ENCODE measurements at places on chromosomes 2 and 18.

- DNase-seq: no peak
These were observed 162.5 kb upstream of the MYCN start for GRCh38 chr2:15777795-15778371.

- no peak for DNase-seq
These were observed 50.8 kb downstream of the RTTN start for GRCh38 chr18:70154591-70155194.

- no peak for DNase-seq
These were observed 13.5 kb downstream of the ANKRD12 start for GRCh38 chr18:9150121-9150520.

DNA sequence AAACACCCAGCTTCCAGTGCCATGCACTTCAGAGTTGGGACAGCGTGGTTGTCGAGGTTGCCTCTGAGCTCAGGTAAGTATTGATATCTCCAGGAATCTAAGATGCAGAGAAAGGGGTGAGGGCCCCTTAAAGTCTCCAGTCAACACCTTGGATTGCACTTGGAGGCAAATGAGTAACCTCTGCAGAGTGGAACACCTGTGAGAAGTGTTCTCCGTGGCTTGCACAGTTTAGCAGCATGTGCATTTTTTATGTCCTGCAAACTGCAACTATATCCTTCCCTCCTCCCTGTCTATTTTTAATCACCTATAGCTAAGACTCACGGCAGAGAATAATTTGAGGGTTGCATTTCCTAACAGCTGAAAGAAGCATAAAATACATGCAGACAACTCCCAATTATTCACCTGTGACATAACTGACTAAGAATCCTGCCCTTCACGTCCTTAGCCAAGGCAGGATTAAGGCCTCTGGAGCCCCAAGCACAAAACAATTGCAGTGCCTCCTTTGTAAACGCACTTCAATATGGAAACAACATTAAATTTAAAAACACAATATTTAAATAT, 1.6 kb upstream of the ZNF385B start:
- DNase-seq: no peak

DNA sequence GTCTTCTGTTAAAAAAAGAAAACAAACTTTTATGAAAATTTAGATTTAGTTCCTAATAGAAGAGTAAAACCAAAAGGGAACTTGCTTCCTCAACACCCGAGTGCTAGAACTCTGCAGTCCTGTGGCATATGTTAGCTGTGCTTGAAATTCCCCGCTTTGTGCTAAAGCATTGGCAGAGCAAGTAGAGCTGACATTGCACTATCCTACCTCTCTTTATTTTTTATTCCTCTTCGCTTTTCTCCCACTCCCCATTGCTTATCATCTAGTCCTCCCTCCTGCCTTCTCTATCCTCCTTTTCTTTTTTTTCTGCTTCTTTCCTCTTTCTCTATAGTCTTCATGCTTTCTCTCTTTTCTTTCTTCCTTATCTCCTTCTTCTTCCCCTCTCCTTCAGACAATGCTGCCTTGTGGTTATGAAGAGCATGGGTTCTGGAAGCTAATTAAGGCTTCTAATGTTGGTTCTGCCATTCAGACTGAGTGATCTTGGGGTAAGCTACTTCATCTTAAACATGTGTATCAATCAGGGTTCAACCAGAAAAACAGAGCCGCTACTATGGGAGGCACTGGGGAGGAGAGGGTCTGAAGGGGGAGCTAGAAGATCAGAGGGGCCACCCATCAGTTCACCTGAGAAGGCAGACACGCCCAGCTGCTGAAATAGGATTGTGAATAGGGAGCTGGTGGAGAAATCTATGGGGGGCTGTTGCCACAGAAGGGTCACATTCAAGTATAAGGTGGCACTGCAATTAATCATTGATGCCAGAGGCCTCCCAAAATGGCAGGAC, 31.4 kb upstream of the PELI1 start:
- no peak for DNase-seq

DNA sequence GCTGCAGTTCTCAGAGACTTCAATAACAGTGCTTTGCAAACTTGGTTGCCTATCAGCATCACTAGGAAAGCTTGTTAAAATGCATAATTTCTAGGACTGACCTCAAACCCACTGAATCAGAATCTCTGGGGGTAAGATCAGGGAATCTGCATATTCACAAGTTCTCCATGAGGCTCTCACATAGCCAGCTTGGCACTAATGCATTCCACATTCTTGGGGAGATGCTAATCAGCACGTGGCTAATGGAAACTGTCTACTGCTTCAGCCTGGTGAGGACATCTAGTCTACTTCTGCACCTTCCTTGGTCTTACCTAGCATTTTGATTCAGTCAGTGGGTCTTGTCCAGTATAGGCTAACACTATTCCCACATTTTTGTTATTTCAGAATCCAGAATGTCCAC, 56.3 kb downstream of the RBKS start:
- peak; percentile 40 for DNase-seq

GRCh38 chr2:79796641-79797040, 283.8 kb downstream of the CTNNA2 start:
- no peak for DNase-seq

DNA sequence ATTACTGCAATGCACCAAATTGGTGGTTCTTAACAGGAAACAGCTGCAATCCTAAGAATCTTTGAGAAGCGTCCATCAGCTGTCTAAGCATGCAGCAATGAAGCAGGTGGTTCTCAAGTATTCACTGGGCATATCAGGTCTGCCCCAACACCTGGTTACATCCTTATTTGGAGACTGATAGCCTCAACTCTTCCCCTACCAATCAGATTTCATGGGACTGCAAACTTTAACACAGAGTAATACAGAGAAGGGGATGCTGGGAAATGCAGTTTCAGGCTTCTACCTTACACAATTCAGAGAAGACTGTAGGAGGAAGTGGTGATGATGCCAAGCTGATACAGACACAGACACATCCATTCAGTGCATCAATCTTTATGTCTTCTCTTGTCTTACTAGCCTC, 240.5 kb downstream of the BCL2 start:
- DNase-seq: no peak

DNA sequence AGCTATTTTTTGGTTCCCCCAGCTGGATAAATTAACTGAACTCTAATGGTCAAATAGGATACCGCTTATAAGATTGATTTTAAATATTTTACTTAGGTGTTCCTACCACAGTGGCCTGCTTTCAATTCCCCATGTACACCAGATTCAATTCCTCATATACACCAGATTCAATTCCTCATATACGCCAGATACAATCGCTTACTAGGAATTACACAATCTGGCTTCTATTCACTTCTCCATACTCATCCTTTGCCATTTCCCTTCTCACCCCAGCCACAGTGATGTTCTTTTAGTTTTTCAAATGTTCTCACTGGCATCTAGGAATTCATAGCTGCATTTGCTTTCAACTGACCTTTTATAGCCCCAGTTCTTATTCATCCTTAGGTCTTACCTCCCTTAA, 66.5 kb downstream of the SLC40A1 start:
- no peak for DNase-seq

GRCh38 chr2:198966269-198966668, 491.5 kb downstream of the SATB2 start:
- DNase-seq: no peak

DNA sequence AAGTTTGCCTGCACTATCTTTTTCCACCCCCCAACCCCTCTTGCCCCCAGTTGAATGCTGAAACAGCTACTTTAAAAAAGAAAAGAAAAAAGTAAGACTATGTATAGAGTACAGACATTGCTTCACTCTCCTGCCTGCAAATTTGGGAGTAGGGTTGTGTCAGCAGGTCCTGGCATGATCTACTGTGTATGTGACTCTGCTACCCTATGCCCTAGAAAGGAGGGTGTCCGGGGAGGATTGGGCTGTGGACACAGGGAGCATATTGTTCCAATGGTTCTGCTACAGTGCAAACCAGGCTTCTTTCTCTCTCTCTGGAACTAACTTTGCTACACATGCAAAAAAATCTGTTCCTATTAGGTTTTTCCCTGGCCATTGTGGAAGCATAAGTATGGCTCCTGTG, 9.9 kb upstream of the ZEB2 start:
- no peak for DNase-seq

GRCh38 chr2:17943444-17943843, 65.0 kb downstream of the KCNS3 start:
- DNase-seq: no peak

DNA sequence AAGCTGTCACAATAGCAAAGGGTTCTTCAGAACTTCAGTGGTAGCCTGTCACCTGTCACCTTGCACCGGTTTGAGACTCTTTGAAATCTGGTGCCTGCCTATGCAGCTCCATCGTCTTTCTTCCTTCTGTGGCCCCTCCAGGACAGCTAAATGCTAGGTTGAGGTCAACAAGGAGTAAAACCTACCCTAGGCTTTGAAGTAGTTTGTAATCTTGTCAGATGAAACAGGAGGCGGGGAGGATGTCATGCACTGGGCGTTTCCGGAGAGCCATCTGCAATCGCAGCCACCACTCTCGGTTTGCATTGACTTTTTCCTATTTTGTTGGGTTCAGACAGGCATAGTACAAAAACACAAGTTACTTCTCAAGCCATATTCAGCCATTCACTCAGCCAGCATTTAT, 116.7 kb downstream of the LPIN1 start:
- no peak for DNase-seq

GRCh38 chr2:218406949-218407618, 7.4 kb downstream of the CTDSP1 start:
- peak; percentile 83 for DNase-seq

DNA sequence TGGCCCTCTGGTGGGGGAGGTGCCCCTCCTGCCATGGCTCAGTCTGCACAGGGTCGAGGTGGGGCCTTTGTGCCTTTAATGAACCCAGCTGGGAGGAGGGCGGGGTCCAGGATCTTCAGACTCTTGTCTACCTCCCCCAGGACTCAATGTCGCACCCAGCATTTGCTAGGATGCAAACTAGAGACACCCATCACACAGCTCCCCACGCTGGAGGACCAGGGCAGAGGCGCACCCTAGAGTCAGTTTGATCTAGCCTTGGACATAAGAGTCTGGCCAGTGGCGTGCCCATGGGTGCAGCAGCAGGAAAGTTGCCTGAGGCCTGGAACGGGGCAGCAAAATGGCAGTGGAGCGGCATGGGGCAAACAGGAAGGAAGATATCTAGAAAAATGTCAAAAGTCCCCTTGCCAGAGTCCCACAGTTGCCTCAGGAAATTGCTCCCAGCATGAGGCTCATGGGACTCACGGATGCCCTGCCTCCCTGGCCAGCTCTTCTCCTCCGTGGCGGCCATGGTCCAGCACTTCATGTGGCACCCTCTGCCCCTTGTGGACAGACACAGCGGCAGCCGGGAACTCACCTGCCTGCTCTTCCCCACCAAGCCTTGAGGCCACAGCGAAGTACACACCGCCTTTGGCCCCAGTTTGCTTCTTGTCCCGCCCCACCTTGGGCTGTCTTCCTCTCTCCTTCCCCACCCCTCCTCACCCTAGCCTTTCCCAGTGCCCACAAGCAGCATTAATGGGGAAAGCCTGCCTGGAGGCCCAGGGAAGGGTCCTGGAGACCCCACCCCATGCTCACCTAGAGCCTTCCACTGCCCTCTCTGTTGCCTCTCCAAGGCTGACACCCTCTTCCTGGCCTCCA, 17.7 kb downstream of the SH2D6 start:
- DNase-seq: no peak

- DNase-seq: no peak
These were observed 937.1 kb downstream of the TSN start for GRCh38 chr2:122692400-122693083.

- DNase-seq: no peak
These were observed 146.8 kb upstream of the PID1 start for GRCh38 chr2:229417916-229418315.

- no peak for DNase-seq
These were observed 372.0 kb downstream of the KCNJ3 start for GRCh38 chr2:155070489-155070888.

DNA sequence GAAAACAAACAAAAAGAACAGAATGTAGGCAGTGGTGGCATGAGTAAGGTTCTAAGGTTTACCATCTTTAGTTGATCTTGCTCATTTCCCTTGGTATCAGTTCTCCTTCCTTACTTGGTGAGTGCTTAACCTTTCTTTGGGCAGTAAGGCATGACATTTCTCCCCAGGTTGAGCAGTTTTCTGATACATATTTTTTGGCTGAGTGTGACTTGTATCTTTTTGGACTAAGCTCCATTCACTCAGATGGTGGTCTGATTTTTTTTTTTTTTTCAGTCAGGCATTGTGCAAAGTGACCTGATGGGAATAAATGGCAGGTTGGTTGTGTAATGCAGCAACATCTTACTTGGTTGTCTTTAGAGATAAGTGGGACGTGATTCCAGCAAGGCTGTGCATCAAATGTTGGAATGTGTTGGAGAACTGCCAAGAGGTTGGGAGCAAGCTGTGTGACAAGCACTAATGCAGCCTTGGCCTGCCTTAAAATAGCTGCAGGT, 15.1 kb downstream of the SPTBN1 start:
- DNase-seq: peak; percentile 90

DNA sequence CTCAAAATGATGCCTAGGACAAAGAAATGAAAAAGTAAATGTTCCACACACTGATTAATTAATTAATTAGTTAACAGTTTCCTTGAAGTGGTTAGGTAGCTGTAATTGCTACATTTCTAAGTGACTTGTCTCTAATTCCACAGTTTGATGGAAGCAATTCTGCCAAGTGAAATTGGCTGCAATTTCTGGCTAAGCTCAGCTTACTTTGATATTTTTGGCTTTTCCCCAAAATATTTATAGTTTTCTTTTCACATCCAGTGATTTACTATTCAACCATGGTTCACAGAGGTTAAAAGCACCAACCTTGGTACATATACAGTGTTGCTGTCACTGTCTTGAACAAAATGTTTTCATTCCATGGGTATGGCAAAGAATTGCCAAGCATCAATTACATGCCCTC, 459.5 kb upstream of the CDH20 start:
- no peak for DNase-seq

DNA sequence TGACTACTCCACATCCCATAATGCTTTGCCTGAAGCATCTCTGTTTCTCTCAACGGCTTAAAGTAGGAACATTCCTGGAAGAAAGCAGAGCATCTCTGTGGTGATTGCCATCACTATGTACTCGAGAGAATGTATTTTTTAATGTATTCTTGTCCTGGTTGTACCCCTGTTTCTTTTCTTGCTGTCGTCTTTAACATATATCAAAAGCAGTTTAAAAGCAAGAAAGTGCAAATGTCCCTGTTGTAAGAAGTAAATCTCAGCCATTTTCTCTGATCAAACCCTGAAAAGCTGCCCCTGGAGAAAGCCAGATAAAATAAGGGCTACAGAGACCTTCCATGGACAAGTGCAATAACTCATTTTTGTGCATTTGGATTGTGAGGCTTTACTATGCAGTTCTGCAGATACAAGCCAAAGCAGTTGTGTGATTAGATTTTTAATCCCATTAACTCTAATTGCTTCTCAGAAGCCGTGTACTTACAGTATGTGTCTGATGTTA, 70.8 kb downstream of the XIRP2 start:
- no peak for DNase-seq

DNA sequence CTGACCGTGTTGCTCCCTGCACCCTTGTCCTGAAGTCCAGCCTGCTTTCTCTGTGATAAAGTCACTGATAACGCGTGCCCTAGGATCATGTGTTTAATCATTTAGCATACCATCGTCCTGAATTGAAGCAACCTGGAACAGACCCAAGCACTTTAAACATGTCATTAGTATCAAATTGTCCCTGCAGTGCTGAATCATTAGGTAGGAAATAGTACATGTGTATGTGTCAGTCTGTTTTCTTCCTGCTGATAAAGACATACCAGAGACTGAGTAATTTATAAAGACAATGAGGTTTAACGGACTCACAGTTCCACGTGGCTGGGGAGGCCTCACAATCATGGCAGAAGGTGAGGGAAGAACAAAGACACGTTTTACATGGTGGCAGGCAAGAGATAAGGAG, 2.8 kb downstream of the ASB18 start:
- no peak for DNase-seq
